BJ (cell line): ENCODE measurements at places on chromosomes 4 and X.

- no peak for DNase-seq
Observed at GRCh38 chr4:184958127-184958922, 60.0 kb upstream of the HELT start.

DNA sequence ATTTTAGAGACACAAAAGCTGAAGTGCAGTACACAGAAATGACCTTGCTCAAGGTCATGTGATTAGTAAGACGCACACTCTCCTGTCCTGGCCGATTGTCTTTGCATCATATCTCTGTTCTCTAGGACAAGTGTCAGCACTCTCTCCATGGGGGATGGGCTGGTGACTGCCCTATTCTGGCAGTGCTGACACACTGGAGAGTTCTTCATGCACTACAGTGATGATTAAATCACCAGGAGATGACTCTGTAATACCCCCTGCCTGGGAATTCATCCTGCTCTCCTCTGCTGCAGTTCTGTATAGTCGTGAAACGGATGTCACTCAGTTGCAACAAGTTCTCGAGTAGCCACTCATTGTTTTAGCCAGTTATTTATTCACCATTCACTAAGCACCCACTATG lies 5.3 kb upstream of the SHISA3 start:
- no peak for DNase-seq

GRCh38 chr4:7021355-7021754 lies 21.8 kb upstream of the TADA2B start:
- no peak for DNase-seq

DNA sequence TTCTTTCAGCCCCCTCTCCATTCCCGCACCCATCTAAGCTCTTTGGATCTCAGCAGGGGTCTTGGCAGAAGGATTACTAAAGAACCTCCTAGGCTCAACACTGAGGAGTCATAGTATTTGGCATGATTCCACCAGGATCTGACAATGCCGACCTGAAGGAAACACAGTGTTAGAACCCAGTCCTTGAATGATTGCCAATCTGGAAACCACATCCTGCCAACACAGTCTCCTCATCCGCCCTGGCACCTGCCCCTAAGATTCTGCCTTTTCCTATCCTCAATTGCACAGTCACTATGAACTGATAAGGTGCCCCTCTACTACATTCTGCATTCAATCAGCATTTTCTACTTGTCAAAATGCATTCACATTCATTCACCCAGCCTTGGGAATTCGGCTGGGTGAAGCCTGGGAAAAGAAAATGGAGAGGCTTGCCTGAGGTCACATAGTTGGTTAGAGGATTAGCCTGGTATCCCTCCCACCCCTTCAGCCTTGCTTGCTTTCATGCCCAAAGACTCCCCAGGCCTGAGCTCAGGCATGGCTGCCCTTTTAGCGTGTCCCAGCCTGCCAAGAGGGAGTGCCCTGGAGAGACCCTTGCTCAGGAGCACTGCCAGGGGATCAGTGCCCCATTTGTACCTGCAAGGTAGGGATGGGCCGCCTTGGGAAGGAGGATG lies 2.2 kb upstream of the CLDN2 start:
- DNase-seq, result no peak

DNA sequence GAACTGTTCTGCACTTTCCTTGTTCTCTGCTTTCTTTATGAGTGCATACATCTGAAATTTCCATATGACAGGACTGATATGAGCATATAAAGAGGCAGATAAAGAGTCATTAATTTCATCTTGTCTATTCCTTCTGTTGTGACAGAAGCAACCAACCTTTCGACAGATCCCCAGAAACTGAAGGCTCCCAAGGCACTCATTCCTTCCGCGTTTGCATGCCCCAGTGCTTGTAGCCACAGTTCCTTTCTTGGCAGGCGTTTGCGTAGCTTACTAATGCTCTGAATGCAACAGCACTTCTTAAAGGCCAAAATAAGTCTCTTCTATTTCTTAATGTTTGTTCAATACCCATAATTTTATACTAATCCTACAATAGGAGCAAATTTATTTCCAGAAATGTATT lies 94.0 kb upstream of the TBL1X start:
- no peak for DNase-seq

GRCh38 chr4:138562544-138562991 lies 320.4 kb upstream of the SLC7A11 start:
- DNase-seq, result no peak

- no peak for DNase-seq
Observed at GRCh38 chr4:123709336-123709735, 312.7 kb downstream of the SPRY1 start.

GRCh38 chr4:7649741-7650531 lies 215.2 kb upstream of the PSAPL1 start:
- DNase-seq, result peak; percentile 94

DNA sequence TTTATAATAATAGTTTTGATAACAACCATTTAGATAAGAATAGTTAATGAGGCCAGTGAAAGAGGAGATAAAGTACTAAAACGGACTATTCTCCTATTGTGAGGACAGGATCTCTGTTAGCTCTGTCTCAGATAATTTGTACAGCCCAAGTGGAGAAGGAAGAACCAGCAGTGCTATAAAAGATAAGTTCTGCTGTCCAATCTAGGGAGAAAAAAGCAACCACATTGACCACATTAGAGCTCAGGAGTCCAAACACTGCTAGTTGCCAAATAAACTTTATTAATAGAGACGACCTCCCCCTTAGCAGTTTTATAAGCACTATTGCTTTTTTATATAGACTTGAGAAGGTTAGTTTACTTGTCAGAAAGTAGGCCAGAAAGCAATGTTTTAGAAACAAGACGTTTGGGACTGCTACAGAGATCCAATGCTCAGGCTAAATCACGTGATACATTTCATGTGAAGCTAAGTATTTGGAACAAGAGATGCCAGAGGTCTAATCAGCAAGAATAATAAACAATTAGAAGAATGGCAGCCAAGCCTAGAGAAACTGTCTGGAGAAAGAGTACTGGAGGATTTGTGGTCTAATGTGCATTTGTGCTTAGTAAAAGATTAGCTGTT lies 15.9 kb downstream of the IL15 start:
- DNase-seq, result peak; percentile 56

GRCh38 chr4:174826660-174827059 lies 2.4 kb downstream of the GLRA3 start:
- DNase-seq, result no peak

GRCh38 chrX:151488677-151489076 lies 74.8 kb upstream of the PASD1 start:
- no peak for DNase-seq

- no peak for DNase-seq
Observed at GRCh38 chr4:6581566-6582121, 6.7 kb downstream of the MAN2B2 start.

GRCh38 chrX:29225670-29226069 lies 638.4 kb downstream of the IL1RAPL1 start:
- DNase-seq, result no peak

- DNase-seq, result no peak
Observed at GRCh38 chrX:120797188-120797851, 78.3 kb downstream of the CT47B1 start.
